ENCODE measurements at places on chromosomes 12 and 14.
A peak's percentile ranks its signal among the peaks of the same experiment; 100 is the strongest.

DNA sequence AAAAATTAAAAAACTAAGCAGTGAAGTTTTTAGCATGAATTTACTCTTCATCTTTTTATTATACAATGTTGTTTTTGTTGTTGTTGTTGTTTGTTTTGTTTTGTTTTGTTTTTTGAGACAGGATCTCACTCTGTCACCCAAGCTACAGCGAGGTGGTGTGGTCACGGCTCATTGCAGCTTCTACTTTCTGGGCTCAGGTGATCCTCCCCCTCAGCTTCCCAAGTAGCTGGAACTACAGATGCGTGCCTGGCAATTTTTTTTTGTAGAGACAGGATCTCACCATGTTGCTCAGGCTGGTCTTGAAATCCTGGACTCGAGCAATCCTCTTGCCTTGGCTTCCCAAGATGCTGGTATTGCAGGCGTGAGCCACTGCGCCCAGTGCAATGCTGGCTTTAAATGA, 11.3 kb downstream of the PPFIBP1 start:
- no peak for ATAC-seq

- no peak for ATAC-seq
Measured at GRCh38 chr12:80317899-80318298, 126.1 kb upstream of the PTPRQ start.

GRCh38 chr12:132623072-132623869, 4.7 kb downstream of the P2RX2 start:
- ATAC-seq = no peak

GRCh38 chr12:16171348-16171747, 106.1 kb downstream of the SLC15A5 start:
- ATAC-seq = no peak

GRCh38 chr12:115794659-115795081, 482.8 kb downstream of the MED13L start:
- ATAC-seq = no peak

- ATAC-seq = no peak
Measured at GRCh38 chr12:27576667-27577347, 52.8 kb downstream of the PPFIBP1 start.

GRCh38 chr12:107337346-107338095, 244.2 kb upstream of the CRY1 start:
- peak; percentile 94 for ATAC-seq

- ATAC-seq = peak; percentile 77
Measured at GRCh38 chr14:35416108-35416750, 11.7 kb upstream of the NFKBIA start.

GRCh38 chr12:52389313-52390207, 4.1 kb upstream of the KRT84 start:
- ATAC-seq = no peak

GRCh38 chr14:53537422-53538315, 384.5 kb upstream of the DDHD1 start:
- no peak for ATAC-seq

GRCh38 chr12:129193263-129193871, 340.1 kb downstream of the GLT1D1 start:
- no peak for ATAC-seq

- no peak for ATAC-seq
Measured at GRCh38 chr14:104362761-104363605, 216.6 kb upstream of the C14orf180 start.

DNA sequence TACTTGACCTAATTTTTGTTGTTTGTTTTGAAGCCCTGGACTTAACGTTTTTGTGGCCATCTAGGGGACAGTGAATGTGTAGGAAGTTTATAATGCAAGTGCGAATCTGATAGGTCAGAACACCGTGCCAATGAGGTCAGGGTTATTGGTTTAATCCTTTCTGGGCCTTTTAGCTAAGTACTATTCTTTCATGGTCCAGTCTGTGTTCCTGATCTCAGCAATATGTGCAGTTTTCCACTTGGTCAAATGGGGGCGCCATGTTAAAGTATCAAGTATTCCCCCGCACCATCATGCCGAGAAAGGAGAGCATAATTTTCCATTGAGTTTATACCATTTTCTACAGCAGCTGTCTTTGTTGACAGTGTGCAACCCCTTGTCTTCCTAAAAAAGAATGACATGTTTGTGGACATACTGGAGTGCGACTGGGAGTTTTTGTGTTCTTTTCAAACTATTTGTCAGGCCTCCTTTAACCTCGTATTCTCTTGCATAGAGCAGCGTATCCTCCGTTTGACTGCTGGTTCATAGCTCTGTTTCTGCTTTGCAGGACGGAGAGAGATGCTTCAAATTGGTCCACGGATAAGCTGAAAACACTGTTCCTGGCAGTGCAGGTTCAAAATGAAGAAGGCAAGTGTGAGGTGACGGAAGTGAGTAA, 1.3 kb downstream of the AHSA1 start:
- ATAC-seq = no peak

- ATAC-seq = peak; percentile 47
Measured at GRCh38 chr14:93975791-93976476, 436 bp downstream of the ASB2 start.

GRCh38 chr14:80978403-80978802, 23.0 kb downstream of the TSHR start:
- peak; percentile 63 for ATAC-seq

DNA sequence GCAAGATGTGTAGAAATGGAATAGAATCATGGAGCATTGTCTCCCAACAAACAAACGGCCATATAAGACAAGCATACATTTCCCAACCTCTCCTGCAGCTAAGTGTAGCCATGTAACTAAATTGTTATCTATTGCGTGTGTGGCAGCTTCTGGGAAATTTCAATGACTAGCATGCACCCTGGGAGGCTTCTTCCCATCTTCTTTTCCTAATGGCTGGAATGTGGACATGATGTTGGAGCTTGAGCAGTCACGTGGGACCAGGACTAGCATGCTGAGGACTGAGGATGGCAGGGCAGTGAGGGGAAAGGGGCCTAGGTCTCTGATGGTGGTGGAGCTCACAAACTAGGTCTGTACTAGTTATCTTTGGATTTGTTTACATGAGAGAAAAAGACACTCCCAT, 21.7 kb upstream of the CTDSP2 start:
- ATAC-seq = no peak

DNA sequence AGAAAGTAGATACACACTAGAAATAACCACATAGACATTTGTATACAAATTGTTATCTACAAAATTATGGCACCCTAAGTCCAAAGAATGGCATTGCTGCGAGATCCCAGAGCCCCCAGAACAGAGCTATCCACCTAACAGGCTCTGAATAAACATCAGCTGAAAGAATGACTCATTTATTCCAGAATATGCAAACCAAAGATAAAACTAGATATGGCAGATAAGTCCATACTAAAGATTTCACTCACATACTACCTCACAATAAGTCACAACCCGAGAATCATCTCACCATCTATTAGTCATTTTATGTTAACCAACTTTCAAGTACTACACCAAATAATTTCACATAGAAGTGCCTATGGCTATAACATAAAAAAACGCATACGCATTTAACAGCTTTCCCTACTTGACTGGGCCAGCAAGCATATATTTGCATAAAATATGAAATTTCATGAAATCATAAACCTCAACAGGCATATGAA, 5.6 kb downstream of the CNIH1 start:
- peak; percentile 99 for ATAC-seq

GRCh38 chr14:69716478-69717187, 50.3 kb upstream of the SRSF5 start:
- ATAC-seq = peak; percentile 89

DNA sequence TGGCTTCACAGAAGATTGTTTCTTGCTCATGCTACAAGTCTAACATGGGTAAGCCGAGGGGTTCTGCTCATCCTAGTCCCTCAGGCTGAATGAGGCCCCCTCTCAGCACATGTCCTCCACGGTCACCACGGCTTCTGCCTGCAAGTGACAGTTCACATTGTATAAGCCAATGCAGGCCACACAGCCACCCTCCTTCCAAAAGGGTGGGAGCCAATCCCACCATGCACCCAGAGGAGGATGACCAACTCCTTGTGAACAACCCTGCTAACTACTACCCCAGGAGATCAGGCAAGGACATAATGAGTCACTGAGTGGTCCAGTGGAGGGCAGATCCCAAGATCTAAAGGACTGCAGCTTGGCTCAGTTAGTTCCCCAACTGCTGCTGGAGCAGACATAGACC, 6.1 kb downstream of the SPRING1 start:
- ATAC-seq = no peak

- no peak for ATAC-seq
Measured at GRCh38 chr12:70686299-70686698, 49.1 kb upstream of the PTPRB start.

- ATAC-seq = no peak
Measured at GRCh38 chr12:22050078-22050477, 4.1 kb downstream of the CMAS start.

DNA sequence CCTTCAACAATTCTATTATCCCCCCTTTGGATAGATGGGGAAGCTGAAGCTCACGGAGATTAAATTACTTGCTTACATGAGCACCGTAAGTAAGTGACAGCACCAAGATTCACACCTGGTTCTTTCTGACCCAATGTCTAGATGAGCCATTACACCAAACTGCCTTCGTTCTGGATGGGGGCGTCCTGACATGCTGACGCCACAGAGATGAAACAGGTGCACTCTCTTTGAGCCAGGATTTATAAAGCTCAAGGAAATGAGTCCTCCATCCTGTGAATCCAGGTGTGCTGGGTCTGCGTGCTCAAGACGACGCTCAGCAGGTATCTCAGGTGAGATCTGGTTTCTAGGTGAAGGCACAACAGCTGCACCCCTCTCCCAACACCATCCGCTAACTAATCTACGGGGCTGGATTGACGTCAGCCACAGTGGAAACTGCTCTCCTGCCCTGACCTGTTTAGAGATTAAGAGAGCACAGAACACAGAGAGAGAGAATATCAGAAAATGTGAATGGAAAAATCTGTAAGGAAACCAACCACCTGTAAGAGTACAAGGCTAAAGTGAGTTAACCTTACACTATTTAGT, 61.6 kb downstream of the KSR2 start:
- ATAC-seq = peak; percentile 84

DNA sequence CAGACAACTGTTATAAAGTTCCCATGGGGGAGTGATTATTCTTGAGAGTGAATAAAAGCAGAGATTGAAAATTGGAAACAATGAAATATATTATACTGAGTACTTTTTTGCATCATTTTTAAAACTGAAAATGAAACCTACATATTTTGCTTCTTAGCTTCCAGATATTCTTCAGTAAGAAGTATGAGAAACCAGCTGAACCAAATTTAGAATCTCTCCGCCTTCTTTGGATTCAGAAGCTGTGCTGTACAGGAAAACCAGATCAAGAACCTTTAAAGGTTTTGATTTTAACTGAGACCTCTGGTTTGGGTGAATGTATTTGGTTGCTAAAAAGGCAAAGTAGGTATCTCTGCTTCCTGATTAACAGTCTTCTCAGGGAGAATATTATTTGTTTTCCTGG, 109.4 kb downstream of the AKAP6 start:
- ATAC-seq = no peak

DNA sequence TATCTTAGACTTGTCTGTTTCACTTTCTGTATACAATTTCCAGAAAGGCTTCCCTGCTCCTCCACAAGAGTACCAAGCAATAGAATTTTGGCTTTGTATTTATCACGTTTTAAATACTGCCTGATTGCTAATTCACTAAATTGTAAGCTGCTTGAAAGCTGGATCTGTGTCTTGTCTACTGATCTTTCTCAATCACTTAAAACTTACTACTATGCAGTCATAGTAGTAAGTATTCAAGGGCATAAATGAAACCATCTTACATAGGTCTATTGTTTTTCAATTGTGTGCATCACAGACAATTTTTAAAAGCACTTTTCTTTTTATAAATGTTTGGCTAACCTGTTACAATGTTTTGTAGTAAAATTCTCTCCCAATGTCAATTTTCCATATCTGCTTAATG, 1.2 kb upstream of the GLIPR1L2 start:
- no peak for ATAC-seq

- no peak for ATAC-seq
Measured at GRCh38 chr14:23537351-23538049, 14.1 kb downstream of the ZFHX2 start.

All from activated T-helper 17 cell treated with anti-CD3 and anti-CD28 coated beads, Interleukin-2, amount 50 U/mL, for 72 hours (primary cell).